Astrocyte of the hippocampus (primary cell): ENCODE measurements at places on chromosomes 1 and 21.

DNA sequence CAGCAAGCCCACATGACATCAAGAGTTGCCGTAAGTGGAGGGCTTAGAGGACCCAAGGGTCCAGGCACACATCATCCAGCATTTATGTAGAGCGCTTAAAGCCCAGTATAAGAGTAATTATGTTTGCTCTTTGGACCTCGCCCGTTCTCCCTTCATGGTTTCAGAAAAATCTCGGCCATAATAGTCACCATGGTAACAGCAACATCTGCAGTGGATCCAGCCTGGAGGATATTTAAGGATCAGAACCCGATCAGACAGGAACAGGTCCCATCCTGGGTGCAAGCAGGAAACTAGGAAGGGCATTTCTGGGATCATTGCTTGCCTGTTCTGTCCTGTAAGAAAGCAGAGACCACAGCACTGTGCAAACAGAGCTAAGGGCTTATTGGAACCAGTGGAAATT is 89.9 kb upstream of the KAZN start:
- no peak for DNase-seq

GRCh38 chr1:4837031-4837600 is 182.7 kb downstream of the AJAP1 start:
- DNase-seq: no peak

- DNase-seq: no peak
Observed at GRCh38 chr1:40753142-40753882, 30.3 kb upstream of the KCNQ4 start.

- DNase-seq: no peak
Observed at GRCh38 chr1:82441402-82441801, 640.7 kb downstream of the ADGRL2 start.

DNA sequence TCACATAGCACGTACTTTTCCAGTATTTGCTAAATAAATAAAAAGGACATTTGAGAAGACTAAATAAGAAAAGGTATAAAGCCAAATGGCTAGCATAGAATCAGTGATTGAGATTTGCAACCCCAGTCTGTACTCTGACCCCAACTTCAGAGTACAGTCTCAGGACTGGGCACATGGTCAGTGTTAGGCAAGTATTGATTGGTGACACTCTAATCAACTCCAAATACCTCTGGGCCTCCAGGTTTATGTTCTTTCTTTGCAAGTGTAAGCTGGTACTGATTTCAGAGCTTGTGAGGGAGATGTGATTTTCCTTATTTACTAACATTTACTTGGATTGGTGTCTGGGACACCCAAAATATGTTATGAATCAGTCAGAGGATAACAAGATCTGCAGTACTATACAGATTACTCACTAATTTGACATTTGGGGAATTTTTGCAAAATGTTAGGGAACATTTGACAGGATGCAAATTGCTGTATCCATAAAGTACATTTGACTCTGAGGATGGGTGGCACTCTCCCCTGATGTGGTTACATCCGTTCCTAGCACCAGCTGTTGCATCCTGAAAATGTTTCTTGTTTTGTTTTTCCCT is 34.2 kb downstream of the LMO4 start:
- DNase-seq: no peak

GRCh38 chr1:220637759-220638158 is 52.4 kb upstream of the C1orf115 start:
- DNase-seq: no peak

- no peak for DNase-seq
Observed at GRCh38 chr1:179781962-179782361, 38.9 kb downstream of the FAM163A start.

- DNase-seq: no peak
Observed at GRCh38 chr1:165143437-165144065, 213.0 kb downstream of the LMX1A start.

DNA sequence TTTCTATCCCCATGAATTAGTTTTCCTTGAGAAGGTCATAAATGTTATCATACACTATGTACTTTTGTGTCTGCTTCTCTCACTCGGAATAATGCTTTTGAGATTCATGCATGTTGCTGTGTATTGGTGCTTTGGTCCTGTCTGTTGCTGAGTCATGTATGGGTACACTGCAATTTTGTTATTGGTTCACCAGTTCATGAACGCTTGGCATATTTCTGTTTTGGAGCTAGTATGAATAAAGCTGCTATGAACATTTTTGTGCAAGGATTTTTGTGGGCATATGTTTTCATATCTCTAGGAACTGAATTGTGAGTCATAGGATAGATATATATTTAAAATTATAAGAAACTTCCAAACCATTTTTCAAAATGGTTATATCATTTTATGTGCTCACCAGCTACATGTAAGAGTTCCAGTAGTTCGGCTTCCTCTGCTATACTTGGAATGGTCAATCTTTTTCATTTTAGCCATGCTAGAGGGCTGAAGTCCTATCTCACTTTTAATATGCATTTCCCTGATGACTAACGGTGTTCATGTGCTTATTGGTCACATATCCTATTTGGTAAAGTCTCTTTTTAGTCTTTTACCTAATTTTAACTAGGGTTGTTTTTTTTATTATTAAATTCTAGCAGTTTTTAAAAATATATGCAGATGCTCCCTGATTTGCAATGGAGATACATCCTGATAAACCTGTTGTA is 38.2 kb downstream of the ETS2 start:
- peak; percentile 28 for DNase-seq

DNA sequence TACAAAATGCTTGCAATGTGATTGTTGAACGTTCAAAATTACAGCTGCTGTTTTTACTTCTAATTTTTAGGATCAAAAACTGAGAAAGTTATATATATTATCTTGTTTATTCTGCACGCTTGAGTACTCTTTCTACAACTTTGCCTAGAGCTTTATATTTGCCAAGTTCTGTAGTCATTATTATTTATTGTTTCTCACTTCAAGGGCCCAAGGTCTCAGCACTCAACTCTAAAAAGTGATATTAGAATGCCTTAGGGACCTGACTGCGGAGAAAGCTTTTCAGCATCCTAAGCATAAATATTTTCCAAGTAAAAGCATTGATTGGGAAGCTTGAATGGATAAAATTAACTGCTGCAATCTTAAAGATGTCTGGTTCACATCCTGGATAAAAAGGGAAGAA is 83.6 kb downstream of the UBE2U start:
- DNase-seq: no peak

DNA sequence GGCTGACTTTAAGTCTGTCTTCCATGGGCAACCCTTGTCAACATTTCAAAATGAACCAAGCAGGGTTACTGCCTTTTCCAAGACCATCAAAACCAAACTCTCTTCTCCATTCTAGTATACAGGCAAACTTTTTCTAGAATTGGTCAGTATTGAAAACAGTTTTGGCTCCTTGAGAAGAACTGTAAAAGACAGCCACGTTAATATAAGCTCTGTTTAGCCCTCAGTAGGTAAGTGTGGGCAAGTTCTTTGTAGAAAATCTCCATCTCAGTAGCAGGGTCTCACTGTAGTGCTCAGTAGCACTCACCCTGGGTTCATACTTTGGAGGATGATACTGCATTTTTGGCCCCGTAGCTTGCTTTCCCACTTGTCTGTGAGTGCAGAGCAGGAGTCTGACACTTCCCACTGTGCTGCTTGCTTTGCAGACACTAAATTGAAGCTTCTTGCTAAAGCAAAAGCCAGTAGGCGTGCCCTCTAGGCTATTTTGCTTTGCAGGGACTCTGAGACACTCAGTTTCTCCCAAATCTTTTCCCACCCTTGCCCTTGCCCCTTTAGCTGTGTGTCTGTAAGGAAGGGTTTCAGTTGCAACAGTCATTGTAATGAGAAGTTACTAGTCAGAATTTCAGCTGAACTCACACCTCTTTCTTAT is 34.3 kb upstream of the CACYBP start:
- DNase-seq: no peak

DNA sequence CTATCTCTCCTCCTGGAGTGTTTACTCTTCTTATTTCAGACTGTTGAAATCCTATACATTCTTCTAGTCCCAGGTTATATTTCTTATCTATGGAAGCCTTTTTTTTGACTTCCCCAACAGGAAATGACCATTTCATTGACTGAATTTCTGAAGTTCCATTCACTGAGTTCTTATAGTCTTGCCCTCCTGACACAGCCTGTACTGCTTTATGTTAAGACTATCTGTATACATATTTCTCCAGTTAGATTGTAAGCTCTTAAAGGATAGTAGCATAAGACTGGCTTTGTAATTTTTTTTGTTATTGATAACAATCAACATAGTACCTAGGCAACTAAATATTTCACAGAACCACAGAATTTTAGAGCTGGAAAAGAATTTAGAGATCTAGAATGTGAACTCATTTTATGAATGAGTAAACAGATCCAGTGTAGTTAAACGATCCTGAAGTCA is 14.9 kb upstream of the MACF1 start:
- DNase-seq: no peak
